HepG2 (cell line): ENCODE measurements at places on chromosomes 12 and 14. TPM values are rescaled to one million over a fixed set of nuclear protein-coding genes. Genes with fewer than 3 reads are reported as not detected.
A peak's percentile ranks its signal among the peaks of the same experiment; 100 is the strongest.

DNA sequence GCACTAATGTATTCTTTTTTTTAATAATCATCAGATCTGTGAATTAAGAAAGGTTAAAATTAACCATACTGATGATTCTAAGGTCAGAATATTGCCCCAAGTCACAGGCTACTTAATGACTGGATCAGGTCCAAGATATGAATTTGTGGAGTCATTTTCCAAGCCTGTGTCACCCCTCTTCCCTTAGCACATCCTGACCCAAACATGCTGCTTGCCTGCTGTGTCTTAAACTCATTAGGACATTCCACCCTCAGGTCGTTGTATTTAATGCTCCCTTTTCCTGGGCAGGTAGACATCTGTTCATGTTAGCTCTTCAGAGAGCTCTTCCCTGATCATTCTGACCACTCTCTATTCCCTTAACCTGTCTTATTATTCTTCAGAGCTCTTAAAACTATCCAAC is 463.5 kb upstream of the PDE3A start:
- H3K36me3 ChIP-seq: no peaks in the 10 kb centered on the region
- no peaks in the 10 kb centered on the region for H3K4me1 ChIP-seq
- H3K27ac ChIP-seq: no peak overlapping the region
- H3K4me3 ChIP-seq: no peak overlapping the region
- no peak for DNase-seq
- no peaks in the 10 kb centered on the region for H3K27me3 ChIP-seq

- DNase-seq: no peak
- H3K4me1 ChIP-seq: no peaks in the 10 kb centered on the region
- H3K27ac ChIP-seq: no peak overlapping the region
- H3K27me3 ChIP-seq: no peaks in the 10 kb centered on the region
- no peaks in the 10 kb centered on the region for H3K36me3 ChIP-seq
These were observed 88.8 kb downstream of the KCNH5 start for GRCh38 chr14:62956413-62956812.

GRCh38 chr12:75634244-75635222 is 123.1 kb upstream of the KRR1 start:
- H3K27ac ChIP-seq: peak overlapping the region; percentile 66
- no peak for DNase-seq
- no peaks in the 10 kb centered on the region for H3K27me3 ChIP-seq
- H3K4me1 ChIP-seq: peaks cover 63% of the 10 kb centered on the region
- H3K36me3 ChIP-seq: no peaks in the 10 kb centered on the region
- H3K4me3 ChIP-seq: no peak overlapping the region

DNA sequence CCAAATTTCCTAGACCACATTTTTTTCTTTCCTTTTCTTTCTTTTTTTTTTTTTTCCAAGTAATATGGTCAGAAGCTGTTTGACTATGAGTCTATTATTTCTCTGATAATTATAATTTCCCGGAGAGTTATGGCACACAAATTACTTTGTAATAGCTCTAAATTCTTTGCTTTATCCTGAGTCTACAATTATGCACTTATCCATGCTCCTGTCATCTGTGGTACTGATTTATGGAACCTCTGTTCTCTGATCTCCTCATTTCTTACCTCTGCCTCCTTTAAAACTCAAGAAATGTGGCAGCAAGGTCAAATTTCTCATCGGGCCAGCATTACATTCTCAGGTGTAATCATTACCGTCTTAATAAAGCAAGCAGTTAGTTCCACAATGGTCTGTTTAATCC is 282.1 kb downstream of the PAWR start:
- no peak overlapping the region for H3K27ac ChIP-seq
- no peaks in the 10 kb centered on the region for H3K36me3 ChIP-seq
- no peak overlapping the region for H3K4me3 ChIP-seq
- H3K27me3 ChIP-seq: no peaks in the 10 kb centered on the region
- H3K4me1 ChIP-seq: peaks cover 8% of the 10 kb centered on the region; the same call in 1 of the 2 replicates

DNA sequence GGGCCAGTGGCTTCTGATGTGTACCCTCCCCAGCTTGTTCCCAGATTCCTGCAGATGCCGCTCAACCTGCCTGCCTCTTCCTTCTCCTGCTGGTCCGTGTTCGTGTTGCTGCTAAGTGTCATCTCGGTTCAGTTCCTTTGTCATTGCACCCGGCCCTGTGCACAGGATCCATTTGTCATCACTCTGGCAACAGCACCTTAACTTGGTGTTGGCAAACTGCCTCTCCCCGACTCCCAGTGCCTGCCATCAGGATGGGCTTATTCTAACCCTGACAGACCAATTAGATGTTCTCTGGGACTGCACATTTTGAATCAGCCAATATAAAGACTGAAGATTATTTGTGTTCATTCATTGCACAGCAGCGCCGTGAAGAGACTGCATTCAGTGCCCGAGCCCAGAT is 73.3 kb downstream of the CCDC92 start:
- no peak overlapping the region for H3K27ac ChIP-seq
- peaks cover 18% of the 10 kb centered on the region for H3K4me1 ChIP-seq
- no peak overlapping the region for H3K4me3 ChIP-seq
- H3K36me3 ChIP-seq: no peaks in the 10 kb centered on the region
- DNase-seq: no peak

GRCh38 chr12:128685903-128686475 is 137.8 kb downstream of the SLC15A4 start:
- no peak overlapping the region for H3K27ac ChIP-seq
- H3K4me3 ChIP-seq: no peak overlapping the region
- H3K36me3 ChIP-seq: no peaks in the 10 kb centered on the region
- H3K4me1 ChIP-seq: no peaks in the 10 kb centered on the region
- no peak for DNase-seq

DNA sequence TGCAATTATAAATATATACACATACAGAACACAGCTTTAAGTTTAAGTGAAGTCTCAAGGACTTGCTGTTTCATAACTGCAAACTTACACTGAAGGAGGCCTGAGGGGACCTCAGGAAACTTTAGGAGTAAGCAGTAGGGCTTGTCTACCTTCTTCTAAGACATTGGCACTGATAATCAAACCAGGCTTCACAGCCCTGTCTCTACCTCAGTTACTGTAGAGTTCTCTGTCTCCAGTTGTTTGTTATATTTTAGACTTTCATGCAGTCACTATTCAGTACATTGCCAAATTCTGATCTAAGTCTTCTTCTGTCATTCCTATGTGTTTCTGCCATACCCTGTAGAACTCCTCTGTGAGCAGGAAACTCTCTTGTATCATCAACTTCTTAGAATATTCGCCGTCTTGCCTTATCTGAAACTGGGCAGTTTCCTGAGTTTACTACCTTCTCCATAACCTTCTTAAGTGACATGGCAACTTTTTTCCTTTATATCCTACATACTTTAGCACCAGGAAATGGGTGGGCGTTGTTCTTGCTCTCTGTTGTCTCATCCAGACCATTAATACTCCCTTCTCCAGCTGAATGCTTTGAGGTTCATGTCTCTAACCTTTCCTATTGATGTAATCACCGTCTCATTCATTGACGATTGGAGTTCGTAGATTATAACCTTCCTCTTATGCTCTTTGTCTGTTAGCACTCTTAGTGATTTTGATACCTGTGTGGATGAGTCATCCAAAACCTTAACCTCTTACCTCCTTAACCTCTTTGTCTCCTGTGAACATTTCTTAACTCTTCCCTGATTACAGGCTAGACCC is 11.4 kb downstream of the APAF1 start:
- peaks cover 3% of the 10 kb centered on the region for H3K36me3 ChIP-seq
- no peak overlapping the region for H3K27ac ChIP-seq
- no peak for DNase-seq
- H3K4me3 ChIP-seq: no peak overlapping the region
- no peaks in the 10 kb centered on the region for H3K4me1 ChIP-seq

- H3K4me3 ChIP-seq: no peak overlapping the region
- H3K4me1 ChIP-seq: no peaks in the 10 kb centered on the region
- H3K27me3 ChIP-seq: no peaks in the 10 kb centered on the region
- no peak for DNase-seq
These were observed 90.3 kb downstream of the DDHD1 start for GRCh38 chr14:53062856-53063255.

- no peaks in the 10 kb centered on the region for H3K27me3 ChIP-seq
- H3K36me3 ChIP-seq: no peaks in the 10 kb centered on the region; the same call in 2 of the 3 replicates
- H3K4me1 ChIP-seq: peaks cover 8% of the 10 kb centered on the region; the same call in 1 of the 2 replicates
- DNase-seq: no peak
These were observed 18.5 kb downstream of the NCOR2 start for GRCh38 chr12:124548854-124549378.

- H3K36me3 ChIP-seq: no peaks in the 10 kb centered on the region
- no peaks in the 10 kb centered on the region for H3K4me1 ChIP-seq
- no peak for DNase-seq
- no peak overlapping the region for H3K27ac ChIP-seq
These were observed 154.9 kb downstream of the CHST11 start for GRCh38 chr12:104611671-104612070.

DNA sequence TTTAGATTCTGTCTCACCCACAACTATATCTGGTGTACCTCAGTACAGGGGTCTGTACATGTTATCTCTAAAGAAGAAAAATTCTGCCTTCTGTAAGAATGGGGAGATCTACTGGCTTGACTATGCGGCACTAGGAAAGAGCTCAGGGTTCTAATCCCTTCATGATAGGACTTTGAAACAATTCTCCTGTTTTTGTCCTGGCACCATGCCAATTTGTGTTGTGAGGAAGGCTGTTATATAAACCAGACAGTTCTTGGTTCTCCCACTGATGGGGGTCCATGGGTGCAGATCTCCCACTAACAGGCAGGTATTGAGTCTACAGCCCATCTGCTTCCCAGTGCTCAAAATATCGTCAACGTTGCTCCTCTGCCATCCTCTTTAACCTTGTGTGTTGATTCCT is 883.7 kb downstream of the GALC start:
- H3K27ac ChIP-seq: no peak overlapping the region
- H3K4me3 ChIP-seq: no peak overlapping the region
- no peaks in the 10 kb centered on the region for H3K27me3 ChIP-seq
- no peak for DNase-seq

DNA sequence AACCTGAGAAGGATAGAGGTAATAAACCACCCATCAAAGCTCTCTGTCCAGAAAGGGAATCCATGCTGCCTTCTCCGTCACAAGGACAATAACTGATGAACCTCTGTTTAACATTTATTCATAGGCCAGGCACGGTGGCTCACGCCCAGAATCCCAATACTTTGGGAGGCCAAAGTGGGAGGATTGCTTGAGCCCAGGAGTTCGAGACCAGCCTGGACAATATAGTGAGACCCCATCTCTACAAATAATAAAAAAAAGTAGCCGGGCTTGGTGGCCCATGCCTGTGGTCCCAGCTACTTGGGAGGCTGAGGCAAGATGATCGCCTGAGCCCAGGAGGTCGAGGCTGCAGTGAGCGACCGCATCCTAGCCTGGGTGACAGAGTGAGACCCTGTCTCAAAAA is 7.1 kb upstream of the FOS start:
- H3K36me3 ChIP-seq: no peaks in the 10 kb centered on the region
- no peak overlapping the region for H3K4me3 ChIP-seq
- H3K27me3 ChIP-seq: peaks cover 4% of the 10 kb centered on the region; the same call in 1 of the 2 replicates

GRCh38 chr14:37594238-37594970 is 645 bp downstream of the FOXA1 start:
- peak overlapping the region; percentile 96 for H3K27ac ChIP-seq
- peaks cover 43% of the 10 kb centered on the region for H3K4me1 ChIP-seq
- DNase-seq: peak; percentile 99
- H3K4me3 ChIP-seq: peak overlapping the region; percentile 87
- H3K36me3 ChIP-seq: peaks cover 13% of the 10 kb centered on the region

DNA sequence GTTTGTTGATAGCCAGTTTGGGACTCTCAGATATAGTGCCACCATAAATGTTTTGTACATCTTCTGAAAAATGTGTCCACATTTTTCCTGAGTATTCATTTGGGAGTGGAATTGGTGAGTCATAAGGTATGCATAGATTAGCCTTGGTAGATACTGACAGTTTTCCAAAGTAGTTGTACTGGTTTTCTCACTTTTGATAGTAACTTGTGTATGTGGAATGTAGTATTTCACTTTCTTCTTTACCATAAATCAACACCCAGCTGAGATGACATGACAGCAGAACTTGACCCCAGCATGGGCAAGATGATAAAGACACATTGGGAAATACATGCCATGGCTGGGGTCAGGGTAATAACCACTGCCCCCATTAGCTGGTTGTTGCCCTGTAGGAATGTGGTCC is 5.4 kb downstream of the FBXW8 start:
- H3K36me3 ChIP-seq: no peaks in the 10 kb centered on the region; the same call in 1 of the 2 replicates
- peak overlapping the region; percentile 56 for H3K27ac ChIP-seq
- no peaks in the 10 kb centered on the region for H3K27me3 ChIP-seq
- DNase-seq: peak; percentile 37
- H3K4me1 ChIP-seq: peaks cover 76% of the 10 kb centered on the region

GRCh38 chr14:103456167-103456835 is 66.3 kb downstream of the CKB start:
- no peak overlapping the region for H3K4me3 ChIP-seq
- H3K27ac ChIP-seq: no peak overlapping the region
- H3K4me1 ChIP-seq: peaks cover 12% of the 10 kb centered on the region; the same call in 1 of the 2 replicates
- no peak for DNase-seq
- H3K36me3 ChIP-seq: peaks cover 5% of the 10 kb centered on the region
- H3K27me3 ChIP-seq: no peaks in the 10 kb centered on the region

GRCh38 chr12:49783917-49784676 is 42.7 kb downstream of the TMBIM6 start:
- no peaks in the 10 kb centered on the region for H3K36me3 ChIP-seq
- no peaks in the 10 kb centered on the region for H3K4me1 ChIP-seq
- H3K27me3 ChIP-seq: no peaks in the 10 kb centered on the region
- DNase-seq: no peak
- H3K4me3 ChIP-seq: no peak overlapping the region
- H3K27ac ChIP-seq: no peak overlapping the region

- no peak for DNase-seq
- H3K4me3 ChIP-seq: no peak overlapping the region
- no peaks in the 10 kb centered on the region for H3K27me3 ChIP-seq
These were observed 13.3 kb upstream of the TBX3 start for GRCh38 chr12:114697243-114697716.

DNA sequence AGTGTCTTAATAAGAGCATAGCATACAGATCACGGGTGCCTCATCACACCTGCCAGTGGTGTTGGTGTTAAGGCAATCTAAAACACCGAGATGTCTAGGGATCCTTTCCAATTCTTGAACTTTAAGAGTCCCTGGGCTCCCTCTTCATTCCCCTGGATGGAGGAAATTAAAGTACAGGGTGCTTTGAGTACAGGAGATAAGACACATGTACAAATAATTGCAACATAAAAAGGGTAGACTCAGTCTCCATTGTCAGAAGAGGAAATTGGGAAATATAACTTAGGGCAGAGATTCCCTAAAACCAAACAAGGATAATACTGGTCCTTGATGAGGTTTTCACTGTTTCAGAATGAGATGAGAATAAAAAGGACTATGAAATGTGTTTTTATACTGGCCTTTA is 34.9 kb downstream of the SCFD1 start:
- peaks cover 92% of the 10 kb centered on the region for H3K36me3 ChIP-seq
- peaks cover 10% of the 10 kb centered on the region; the same call in 1 of the 2 replicates for H3K4me1 ChIP-seq
- no peak overlapping the region for H3K4me3 ChIP-seq
- H3K27me3 ChIP-seq: no peaks in the 10 kb centered on the region
- DNase-seq: no peak

- H3K27ac ChIP-seq: no peak overlapping the region
- DNase-seq: no peak
- H3K27me3 ChIP-seq: no peaks in the 10 kb centered on the region
- no peaks in the 10 kb centered on the region for H3K4me1 ChIP-seq
These were observed 24.8 kb downstream of the CLSTN3 start for GRCh38 chr12:7154901-7155470.

- no peak overlapping the region for H3K27ac ChIP-seq
- H3K4me3 ChIP-seq: no peak overlapping the region
- no peaks in the 10 kb centered on the region for H3K4me1 ChIP-seq
- DNase-seq: no peak
These were observed 571.7 kb downstream of the RPS29 start for GRCh38 chr14:49014476-49014875.

Gene NUMB
- 20.3 and 27.7 TPM in 2 replicates for total RNA-seq

Gene ACSM4
- not detected in 2 replicates for total RNA-seq

Gene SLC2A3
- total RNA-seq: 22.6 and 39.3 TPM in 2 replicates

Gene SCNN1A
- total RNA-seq: 0.63 and 1.5 TPM in 2 replicates

Gene ADAM21
- total RNA-seq: 0.07 TPM in 1 of 2 replicates, not detected in the other

Gene PNP
- total RNA-seq: 74.8 and 117 TPM in 2 replicates

Gene C12orf60
- 1.4 and 2.3 TPM in 2 replicates for total RNA-seq

Gene KRT86
- total RNA-seq: not detected in 2 replicates
